Activated CD8-positive, alpha-beta memory T cell treated with anti-CD3 and anti-CD28 coated beads for 4 hours (primary cell): ENCODE measurements at places on chromosomes 7 and 10.

DNA sequence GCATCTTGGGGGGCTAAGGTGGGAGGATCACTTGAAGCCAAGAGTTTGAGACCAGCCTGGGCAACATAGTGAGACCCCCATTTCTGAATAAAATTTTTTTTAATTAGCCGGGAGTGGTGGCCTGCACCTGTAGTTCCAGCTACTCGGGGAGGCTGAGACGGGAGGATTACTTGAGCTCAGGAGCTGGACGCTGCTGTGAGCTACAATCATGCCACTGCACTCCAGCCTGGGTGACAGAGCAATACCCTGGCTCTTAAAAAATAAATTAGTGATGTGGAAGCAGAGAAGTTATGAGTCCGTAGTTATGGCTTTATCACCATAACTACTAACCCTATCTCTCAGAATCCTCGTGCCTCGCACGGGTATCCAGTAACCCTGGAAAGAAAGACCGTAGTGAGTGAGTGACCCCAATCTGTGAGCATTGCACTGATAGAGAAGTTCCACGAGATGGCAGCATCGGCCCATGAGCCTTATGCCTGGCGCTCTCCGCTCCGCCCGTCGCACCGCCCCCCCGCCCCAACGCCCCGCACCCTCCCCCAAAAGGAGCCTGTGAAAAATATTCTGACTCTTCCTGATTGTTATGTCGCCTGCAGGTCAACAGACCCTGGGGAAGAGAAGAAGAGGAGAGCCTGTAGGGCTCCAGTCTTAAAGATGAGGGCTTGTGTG, 4.9 kb upstream of the SLC29A3 start:
- peak; percentile 27 for DNase-seq

GRCh38 chr10:11292576-11293302, 275.1 kb downstream of the CELF2 start:
- DNase-seq: no peak

DNA sequence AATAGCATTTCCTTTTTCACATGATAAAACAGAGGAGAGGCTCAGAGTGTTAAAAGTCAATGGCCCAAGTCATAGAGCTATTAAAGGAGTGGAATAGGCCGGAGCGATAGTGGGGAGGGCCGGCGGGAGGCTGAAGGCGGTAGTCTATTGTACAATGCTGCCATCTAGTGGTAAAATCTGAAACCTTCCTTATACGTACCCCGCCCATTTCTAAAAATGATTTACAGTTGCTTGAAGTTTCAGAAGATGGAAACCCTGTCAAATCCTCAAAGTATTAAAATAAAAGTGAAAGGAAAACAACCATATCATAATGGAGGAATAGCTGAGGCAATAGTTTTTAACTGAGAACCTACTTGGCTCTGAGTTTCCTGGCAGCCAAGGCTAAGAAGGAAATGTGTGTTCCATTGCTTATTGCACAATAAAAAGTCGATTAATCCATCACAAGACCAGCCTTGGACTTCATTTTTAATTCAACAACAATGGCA, 209.1 kb downstream of the CCSER2 start:
- no peak for DNase-seq

GRCh38 chr10:74365109-74365508, 214.1 kb downstream of the ADK start:
- DNase-seq: no peak

DNA sequence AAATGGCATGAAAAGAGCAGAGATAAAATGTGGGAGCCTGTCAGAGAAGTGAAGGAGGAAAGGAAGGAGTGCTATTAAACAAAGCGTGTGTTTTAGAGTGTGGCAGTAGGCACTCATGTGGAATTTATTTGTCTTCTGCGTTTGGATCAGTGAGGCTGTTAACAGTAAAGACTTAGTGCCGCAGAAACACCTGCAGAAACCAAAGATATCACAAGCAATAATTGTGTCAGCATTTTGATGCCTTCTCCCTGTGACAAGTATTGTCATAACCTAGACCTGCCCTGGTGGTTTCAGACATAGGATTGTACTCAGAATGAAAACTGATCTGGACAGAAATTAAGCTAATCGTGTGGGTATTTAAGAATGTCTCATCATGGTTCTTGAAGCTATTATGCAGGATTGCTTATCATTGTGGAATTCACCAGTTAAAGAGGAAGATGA, 191.0 kb downstream of the CAMK1D start:
- DNase-seq: no peak

- DNase-seq: no peak
Observed at GRCh38 chr10:4813023-4813422, 13.0 kb upstream of the AKR1E2 start.

DNA sequence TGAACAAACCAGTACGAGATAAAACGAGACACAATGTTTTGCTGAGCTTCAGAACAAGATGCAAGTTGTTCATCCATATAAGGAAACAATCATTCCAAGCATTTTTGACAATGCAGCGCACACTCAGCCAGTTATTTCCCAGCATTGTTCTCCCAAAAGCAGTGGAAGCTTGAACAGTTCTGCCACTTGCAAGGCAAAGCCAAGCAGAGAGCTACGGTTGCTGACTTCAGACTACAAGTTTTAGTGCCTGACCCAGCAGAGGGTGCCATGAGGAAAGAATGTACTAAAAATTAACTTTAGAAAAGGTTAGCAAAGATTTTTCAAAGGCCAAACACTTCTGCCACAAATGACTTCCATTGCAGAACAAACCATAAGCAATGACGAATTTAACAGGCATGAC, 152.5 kb downstream of the SLC25A13 start:
- DNase-seq: no peak

- DNase-seq: no peak
Observed at GRCh38 chr10:86827639-86828038, 71.2 kb downstream of the BMPR1A start.

GRCh38 chr7:36199329-36199728, 46.3 kb downstream of the EEPD1 start:
- no peak for DNase-seq

DNA sequence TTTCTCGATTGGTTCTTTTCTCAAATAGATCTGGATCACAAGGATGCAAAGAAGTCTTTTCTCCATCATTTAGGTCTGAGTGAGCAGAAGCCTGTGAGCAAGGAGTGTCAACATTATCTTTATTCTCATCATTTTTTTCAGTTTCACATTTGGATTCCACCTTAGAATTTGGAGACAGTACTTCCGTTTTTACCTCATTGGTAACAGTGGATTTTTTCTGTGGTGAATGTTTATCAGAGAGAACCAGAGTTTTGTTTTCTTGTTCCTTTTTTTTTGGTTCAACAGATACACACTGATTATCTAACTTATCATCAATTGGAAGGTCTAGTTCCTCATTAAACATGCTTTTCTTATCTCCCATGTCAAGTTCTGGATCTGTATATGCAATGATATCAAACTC, 151.3 kb downstream of the GALNT11 start:
- DNase-seq: no peak

DNA sequence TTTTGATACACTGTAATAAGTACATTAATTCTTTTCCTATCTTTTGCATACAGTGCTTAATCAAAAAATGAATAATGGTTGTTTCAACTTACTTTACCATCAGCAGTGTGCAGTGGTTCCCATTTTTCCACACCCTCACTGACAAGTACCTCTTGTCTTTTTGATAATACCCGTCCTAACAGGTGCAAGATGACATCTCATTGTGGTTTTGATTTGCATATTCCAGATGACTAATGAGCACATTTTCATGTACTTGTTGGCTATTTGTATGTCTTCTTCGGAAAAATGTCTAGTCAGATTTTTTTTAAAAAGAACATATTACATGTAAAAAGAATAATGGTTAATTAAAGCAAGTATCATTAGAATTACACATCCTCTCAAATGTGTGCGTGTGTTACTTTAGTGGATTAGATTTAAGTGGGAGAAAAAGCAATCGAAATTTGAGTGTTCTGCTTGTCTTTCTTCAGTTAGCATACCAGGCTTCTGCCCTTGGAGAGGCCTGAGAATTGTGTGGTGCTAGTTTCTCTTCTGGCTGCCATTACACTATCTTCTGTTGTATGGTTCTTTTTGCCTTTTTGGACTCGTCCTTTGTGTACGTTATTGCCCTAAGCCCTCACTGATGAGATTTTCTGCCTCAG, 291.2 kb downstream of the AUTS2 start:
- DNase-seq: no peak

DNA sequence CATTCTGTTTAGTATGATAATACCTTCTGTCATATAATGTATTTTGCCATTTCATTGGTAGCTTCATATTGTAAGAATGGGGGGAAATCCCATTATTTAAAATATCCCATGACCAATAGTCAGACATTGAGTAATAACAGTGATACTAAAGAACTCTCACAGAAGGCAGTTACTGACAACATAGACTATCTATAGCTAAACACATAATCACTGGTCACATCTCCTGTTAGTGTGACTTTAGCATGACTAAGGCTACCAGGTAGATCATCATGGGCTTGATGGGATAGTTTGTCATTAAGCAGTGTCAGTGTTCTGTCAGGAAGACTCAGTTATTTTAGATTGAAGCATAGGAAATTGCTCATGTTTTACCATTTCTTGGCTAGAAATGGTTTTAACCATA, 16.4 kb downstream of the OPN1SW start:
- no peak for DNase-seq

GRCh38 chr7:134892963-134893362, 93.3 kb upstream of the AGBL3 start:
- DNase-seq: no peak

DNA sequence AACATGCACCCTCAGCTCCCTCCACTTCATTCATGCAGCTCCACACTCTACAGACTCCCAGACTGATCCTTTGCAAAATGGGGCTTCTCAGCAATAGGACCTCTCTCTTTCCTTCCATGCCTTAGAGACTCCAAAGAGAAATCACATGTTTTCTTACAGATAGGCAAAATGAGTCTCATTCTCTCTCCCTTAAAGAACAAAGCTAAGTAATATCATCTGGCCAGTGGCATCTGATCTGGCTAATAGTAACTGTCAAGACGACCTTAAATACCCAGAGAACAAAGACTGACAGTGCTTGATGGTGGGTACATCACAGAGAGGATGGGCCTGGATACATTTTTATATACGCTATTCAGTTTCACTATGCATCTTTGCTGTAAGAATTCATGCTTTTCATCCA, 43.1 kb upstream of the CALD1 start:
- DNase-seq: no peak

- DNase-seq: no peak
Observed at GRCh38 chr7:108499566-108499965, 26.4 kb downstream of the PNPLA8 start.

- DNase-seq: no peak
Observed at GRCh38 chr10:69321865-69322264, 43.6 kb downstream of the HK1 start.
